ENCODE measurements at places on chromosomes 11 and 22.

GRCh38 chr11:112809429-112809828 lies 151.8 kb upstream of the NCAM1 start:
- no peak for DNase-seq

DNA sequence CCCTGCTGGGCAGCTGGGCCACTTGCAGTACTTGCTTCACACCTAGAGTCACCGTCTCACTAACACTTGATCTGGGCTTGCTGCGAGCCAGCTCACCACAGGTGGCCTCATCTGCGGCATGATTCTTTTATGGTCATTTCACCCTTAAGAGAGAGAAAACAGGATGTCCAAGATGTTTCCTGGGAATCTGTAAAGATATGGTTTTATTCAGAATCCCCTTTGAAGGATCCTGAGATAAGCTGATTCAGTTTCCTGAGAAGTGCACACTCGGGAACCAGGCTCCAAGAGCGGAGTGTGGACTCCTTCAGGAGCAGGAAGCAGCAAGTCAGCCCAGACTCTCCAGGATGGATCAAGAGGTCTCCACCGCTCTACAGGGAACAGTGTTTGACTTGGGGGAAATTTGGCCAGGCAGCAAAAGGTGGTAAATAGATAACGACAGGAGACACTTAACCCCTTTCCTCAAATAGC lies 21.8 kb upstream of the TP53AIP1 start:
- no peak for DNase-seq

- no peak for DNase-seq
Measured at GRCh38 chr11:115580927-115581680, 76.9 kb upstream of the CADM1 start.

GRCh38 chr11:127199306-127199801 lies 198.8 kb upstream of the KIRREL3 start:
- DNase-seq, result no peak

- DNase-seq, result peak; percentile 6
Measured at GRCh38 chr11:102007567-102008437, 39.4 kb upstream of the CFAP300 start.

DNA sequence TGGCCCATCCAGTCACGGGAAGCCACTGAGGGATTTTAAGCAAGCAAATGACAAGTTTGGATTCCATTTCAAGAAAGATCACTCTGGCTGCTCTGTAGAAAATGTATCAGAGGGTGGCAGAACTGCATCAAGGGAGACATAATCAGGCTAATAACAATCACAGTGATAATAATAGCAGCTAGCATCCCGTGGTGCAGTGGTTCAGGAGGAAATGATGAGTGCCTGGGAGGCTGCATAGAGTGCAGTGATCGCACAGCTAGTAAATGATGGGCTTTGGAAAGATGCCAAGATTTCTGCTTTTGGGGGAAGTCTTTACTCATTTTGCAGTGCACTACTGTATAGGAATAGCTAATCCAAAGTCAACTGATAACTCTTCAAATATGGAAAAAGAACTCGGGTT lies 35.8 kb downstream of the TNRC6B start:
- no peak for DNase-seq

GRCh38 chr22:23908587-23909205 lies 14.5 kb downstream of the MIF start:
- DNase-seq, result no peak

DNA sequence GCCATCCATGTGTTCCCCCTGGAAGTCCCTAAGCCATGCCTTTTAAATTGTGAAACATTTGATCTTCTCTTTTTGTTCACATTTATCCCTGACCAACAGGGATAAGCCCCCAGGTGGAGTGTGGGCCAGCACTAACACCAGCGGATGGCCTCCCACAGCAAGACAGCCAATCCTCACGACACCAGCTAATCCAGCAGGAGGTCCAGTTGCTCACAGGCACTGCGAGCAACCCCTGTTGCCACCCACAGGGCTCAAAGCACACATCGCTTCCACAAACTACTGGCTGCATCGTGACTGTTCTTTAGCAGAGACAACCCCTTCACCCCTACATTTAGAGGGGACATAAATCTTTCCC lies 2.0 kb downstream of the PCSK7 start:
- no peak for DNase-seq

DNA sequence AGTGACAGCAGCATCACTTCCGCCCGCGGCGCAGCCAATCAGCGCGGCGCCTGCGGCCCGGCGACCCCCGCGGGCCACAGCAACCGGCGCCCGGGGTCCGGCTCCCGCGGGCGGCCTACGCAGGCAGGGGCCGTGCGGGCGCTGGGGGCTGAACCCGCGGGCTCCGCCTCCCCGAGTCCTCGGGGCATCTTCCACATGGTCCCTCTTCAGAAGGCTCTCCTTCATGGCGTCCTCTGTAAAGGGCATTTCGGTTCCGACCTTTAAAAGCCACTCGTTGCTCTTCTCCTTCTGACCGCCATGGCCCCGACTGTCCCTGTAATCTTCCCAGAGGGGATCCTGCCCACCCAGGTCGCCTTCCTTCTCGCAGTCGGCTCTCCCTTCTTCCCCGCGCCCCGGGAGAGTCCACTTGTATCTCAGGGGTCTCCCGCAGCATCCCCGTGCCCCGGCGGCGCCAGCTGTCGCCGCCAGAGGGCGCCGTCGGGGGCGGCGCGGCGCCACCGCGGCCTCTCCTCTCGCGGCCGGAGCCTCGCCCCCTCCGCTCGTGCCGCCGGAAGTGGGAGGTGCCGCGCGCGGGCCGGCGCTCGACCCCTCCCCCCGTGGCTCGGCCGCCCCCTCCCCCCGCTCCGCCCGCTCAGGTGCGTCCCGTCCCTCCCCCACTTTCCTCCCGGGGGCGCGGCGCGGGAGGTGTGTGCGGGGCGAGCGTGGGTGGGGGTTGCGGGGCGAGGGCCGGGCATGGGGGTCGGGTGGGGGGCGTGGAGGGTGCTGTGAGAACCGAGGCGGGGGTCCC lies at the start of gene RNF214:
Gene RNF214 (plus strand): TSS at position 580 of the 787 bp plus-strand sequence. CDS start 1,602 bp downstream, outside the sequence.
- no peak for DNase-seq

DNA sequence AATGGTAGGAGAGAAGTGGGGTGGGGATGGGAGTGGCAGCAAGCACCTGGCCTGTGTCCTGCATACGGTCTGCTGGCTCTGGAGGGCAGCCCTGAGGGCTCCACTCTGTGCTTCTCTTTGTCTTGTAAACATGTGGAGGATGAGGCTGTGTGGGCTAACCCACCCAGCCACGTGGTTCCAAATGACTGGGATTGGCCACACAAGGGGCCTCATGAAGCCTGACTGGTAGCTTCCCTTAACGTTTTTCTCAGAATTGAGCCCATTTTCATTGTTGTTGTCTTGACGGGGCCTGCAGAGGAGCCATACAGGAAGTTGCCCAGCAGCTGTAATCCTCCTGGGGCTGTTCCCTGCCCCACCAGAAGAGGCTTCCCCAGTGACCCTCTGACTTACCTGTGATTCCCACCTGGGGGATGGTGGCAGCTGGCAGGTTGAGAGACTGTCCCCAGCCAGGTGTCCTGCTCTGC lies 18.0 kb downstream of the DERL3 start:
- DNase-seq, result no peak

DNA sequence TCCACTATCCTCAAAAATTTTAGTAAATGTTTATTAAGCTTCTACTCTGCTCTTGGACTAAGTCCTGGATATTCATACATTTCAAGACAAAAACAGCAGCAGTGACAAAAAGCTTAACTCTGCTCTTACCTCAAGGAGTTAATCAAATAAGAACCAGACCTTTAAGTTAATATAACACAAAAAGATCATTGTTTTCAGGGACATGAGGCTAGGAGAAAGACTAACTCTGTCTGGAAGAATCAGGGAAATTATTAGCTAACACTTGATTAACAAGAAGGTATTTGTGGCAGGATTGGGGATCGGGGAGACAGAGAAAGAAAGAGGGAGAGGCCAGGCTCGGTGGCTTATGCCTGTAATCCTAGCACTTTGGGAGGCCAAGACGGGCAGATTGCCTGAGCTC lies 74.4 kb downstream of the PPP2R1B start:
- no peak for DNase-seq

GRCh38 chr22:37561212-37562048 lies 1.1 kb downstream of the CDC42EP1 start:
- peak; percentile 48 for DNase-seq

GRCh38 chr11:109507836-109508561 lies 86.0 kb downstream of the C11orf87 start:
- DNase-seq, result no peak

DNA sequence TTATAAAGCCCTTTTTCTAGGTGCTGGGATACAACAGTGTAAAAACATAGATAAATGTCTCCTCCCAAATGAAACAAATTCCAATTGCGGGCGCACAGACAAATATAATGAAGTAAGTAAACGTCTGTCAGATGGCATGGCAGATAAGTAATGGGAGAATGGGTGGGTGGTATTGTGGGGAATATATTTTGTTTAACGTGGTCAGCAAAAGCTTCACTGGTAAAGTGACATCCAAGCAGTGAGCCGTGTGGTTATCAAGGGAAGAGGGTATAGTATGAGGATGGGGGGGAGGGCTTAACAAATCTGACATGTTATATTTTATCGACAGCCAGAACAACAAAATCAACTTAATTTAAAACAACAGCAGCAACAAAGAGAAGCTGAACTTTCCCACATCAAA lies 1.2 kb downstream of the SVIP start:
- DNase-seq, result no peak

Data from skeletal muscle cell (primary cell).